ENCODE measurements at places on chromosomes 6 and 20.
A peak's percentile ranks its signal among the peaks of the same experiment; 100 is the strongest.

- no peak for DNase-seq
These were observed 10.7 kb downstream of the TUBB start for GRCh38 chr6:30730601-30731435.

GRCh38 chr20:43404878-43405277 lies 52.8 kb upstream of the SRSF6 start:
- no peak for DNase-seq

DNA sequence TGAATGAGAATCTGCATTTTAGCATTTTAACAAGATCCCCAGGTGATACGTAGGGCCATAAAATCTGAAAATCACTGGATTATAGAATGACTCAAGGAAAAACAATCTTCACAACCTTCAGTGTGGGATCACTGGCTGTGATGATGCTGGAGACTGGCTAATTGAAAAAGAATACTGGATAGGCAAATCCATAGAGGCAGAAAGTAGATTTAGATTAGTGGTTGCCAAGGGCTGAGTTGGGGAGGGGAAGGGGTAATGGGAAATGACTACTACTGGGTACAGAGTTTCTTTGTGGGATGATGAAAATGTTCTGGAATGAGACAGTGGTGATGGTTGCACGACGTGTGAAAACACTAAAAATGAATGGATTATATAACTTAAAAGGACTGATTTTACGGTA lies 84.1 kb downstream of the CDK19 start:
- no peak for DNase-seq

- no peak for DNase-seq
These were observed 42.6 kb downstream of the PLCG1 start for GRCh38 chr20:41179961-41180360.

DNA sequence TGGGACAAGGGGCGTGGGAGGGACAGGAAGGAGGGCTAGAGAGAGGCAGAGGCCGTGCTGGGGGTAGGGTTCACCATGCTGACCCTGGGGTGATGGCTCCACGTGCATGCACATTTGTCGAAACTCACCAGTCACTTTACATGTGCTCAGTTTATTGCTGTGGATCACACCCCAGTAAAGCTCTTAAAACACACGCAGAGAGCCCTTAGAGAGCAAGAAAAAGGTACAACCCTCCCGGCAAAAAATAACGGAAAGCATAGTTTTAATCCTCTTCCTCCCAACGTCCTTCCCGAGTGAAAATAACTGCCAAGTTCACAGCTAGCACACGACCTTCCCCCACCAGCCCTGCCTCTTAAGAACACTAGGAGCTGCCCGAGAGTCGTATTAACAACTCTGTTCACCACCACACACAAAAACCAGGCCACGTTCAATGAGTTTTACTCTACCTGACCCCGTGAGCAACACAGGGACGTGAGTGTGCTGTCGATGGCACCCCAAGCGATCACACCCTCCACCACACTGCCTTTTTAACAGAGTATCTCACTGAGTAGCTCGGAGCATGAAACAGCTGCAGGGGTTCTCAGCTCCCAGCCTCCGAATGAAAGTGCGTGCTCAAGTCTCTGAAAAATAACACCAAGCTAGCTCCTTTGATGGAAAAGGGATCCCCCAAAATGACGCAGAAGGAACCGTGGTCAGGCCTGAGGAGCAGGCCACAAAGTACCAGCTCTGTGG lies 39.7 kb downstream of the TAF4 start:
- DNase-seq = no peak

GRCh38 chr6:160226118-160226591 lies 32.5 kb downstream of the SLC22A2 start:
- no peak for DNase-seq

DNA sequence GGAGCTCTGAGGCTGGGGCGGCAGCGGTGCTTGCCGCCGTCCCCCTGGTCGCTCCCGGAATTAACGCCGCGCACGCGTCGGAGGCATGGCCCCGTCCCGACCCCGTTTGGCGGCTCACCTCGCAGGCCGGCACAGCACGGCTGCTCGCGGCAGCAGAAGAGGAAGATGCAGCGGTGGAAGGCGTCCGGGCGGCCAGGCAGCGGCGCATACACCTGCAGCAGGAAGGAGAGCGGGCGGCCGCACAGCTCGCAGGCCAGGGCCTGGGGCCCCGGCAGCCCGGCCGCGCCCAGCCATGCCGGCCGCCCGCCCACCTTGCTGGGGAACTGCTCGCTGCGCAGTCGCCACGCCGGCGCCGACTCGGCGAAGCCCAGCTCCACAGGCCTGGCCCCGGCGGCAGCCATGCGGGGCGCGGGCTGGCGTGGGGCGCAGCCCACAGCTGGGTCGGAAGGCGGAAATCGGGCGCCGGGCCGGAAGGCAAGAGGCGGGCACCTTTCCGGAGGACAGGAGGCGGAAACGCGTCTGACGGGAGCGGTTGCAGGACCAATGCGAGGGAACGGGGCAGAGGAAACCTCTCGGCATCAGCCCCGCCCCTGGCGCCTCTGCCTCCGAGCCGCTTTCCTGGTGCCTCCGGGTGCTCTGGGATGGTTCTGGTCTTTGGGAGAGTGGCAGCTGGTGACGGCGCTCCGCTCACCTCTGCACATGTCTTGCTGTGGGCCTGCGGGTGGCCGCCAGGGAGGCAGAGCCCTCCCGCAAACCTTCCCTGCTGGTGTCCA lies at the start of gene PDCD2:
Gene PDCD2 (minus strand): TSS at position 457 of the 773 bp plus-strand sequence. CDS start 56 bp downstream, at position 401.
- peak; percentile 97 for DNase-seq

DNA sequence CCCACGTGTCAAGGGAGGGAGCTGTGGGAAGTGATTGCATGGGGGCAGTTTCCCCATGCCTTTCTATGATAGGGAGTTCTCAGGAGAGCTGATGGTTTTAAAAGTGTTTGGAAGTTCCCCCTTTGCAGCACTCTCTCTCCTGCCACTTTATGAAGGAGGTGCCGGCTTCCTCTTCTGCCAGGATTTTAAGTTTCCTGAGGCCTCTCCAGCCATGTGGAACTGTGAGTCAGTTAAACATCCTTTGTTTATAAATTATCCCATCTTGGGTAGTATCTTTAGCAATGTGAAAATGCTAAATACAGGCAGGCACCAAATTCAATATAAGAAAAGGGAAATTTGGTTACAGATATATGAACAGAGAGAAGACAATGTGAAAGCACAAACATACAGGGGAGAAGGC lies 96.4 kb upstream of the EPHA7 start:
- no peak for DNase-seq

DNA sequence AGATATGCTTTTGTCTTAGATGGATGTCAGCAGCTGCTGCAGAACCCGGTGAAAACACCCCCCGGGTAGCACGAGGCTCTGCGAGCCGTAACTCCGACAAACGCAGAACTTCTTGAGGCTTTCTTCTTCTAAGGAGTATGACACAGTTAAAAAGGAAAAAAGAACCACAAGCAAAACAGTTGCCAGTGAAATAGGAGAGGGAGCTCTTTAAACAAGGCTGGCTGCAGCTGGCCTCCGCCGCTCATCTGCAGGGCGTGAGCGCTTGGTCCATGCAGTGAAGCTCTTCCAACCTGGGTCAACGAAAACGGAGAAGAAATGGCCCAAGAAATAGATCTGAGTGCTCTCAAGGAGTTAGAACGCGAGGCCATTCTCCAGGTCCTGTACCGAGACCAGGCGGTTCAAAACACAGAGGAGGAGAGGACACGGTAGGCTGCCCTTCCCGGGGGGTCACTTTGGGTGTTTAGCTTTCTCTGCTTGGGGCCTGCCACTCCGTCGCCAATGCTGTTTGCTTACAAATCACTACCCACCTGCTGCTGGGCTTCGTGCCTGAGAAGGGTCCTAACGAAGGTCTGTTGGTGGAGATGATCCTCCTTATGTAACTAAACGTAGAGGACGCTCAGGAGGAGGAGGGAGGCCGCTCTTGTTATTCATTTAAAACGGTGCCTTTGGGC lies 13.2 kb downstream of the SYTL3 start:
- no peak for DNase-seq

DNA sequence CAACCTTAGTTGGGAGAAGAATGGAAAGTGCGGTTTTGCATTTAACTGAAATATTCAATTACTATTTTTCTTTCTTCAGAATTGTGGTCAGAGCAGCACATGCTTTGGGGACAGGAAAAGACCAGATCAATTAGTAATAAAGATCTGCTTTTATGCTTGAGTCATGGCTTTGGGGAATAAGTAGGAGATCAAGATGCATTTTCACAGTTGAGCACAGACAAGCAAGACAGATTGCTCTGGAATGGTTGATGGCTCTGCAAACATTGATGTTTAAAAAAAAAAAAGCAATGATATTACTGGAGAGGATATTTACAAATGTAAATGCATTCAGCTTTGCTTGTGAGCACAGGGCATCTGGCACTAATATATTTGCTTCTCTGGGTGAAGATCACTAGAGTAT lies 224.4 kb upstream of the SASH1 start:
- DNase-seq = no peak

DNA sequence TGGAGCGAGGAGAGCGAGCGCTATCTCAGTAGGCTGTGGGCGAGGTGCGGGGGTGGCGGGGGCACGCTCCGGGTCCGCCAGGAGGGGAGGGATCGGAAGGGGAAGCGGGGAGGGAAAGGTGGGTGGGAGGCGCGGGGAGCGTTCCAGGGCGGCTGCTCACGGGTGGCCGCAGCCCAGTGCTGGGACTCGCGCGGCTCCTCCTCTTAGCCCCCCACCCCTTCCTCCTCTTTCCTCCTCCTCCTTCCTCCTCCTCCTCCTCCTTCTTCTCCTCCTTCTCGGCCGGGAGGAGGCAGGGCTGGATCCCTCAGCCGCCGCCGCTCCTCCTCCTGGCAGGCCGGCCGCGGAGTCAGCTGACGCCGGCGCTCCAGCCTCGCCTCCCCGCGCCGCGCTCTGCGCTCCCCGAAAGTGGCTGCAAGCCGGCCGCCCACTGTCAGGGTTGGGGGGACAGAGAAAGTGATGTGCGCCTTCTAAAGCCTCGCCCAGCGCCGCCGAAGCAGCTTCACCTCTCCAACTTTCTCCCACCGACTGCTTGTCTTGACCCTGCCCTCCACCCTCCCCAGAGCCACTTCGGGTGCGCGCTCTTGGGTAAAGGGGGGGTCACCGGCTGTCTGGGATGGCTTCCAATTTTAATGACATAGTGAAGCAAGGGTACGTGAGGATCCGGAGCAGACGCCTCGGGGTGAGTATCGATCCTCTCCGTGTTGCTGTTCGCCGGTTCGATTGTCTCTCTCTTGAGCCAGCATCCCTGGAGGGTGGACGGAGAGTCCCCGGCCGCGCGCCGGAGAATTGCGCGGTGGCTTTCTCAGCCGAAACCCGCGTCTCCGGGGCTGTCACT lies at the start of gene DOK5:
Gene DOK5 (plus strand): TSS at position 260 of the 835 bp plus-strand sequence. CDS start 354 bp downstream, at position 614.
- peak; percentile 91 for DNase-seq

DNA sequence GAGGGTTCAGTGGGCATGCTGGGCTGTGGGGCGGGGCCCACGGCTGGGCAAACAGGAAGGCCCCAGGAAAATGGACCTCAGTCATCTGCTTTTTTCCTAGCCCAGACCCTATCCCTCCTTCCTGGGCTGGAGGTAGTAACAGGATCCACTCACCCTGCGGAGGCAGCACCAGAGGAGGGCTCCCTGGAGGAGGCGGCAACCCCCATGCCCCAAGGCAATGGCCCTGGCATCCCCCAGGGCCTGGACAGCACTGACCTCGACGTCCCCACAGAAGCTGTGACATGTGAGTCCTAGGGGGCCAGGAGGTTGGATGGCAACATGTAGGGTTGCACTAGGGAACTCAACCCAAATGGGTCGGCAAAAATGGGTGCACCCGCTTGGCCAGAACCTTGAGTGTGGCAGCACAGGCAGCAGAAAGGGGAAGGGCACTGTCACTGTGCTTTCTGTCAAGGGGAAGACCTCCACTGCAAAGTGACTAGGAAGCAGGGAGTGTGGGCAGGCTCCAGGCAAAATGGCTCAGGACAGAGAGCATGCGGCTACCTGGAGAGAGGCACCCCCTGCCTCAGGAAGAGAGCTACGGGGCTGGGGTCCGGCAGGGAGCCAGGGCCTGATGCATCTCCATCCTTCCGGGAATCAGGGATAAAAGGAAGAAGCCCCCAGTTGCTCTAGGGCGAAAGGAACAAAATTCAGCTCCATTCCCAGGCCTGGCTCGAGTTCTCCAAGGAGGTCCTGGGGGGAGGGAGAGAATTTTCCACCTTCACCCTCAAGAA lies 7.9 kb downstream of the MDFI start:
- no peak for DNase-seq

Data from urothelium cell line (cell line).